Left cardiac atrium (tissue), 4 donors: ENCODE measurements at places on chromosomes 2 and 18. TPM values are rescaled to one million over a fixed set of nuclear protein-coding genes. Genes with fewer than 3 reads are reported as not detected.

DNA sequence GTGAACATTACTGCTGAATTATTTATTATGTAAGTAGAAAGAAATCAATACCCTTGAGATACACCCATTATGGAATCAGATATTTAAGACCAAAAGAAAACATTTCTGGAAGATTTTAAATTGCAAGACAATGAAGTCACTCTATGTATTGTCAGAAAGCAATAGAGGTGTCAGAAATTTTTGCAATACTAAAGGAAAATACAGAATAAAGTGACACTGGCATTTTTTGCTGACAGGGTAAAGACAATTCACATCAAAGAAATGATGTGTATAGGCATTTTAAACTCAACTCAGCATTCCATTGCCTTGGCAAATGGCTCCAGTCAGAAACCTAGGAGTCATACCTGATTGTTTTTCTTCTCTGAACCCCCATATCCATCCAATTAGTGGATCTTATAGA lies 191.0 kb upstream of the PID1 start:
- no peak for DNase-seq

GRCh38 chr2:170340693-170341068 lies 162.7 kb downstream of the MYO3B start:
- DNase-seq: no peak

ERMN gene
- total RNA-seq: 0.37 TPM

UBE2E3 gene
- 50.5 TPM for total RNA-seq
